Activated CD4-positive, alpha-beta T cell treated with anti-CD3 and anti-CD28 coated beads for 4 hours (primary cell): ENCODE measurements at places on chromosomes 1 and 21.
A peak's percentile ranks its signal among the peaks of the same experiment; 100 is the strongest.

GRCh38 chr1:112322018-112322417 is 74.0 kb upstream of the CTTNBP2NL start:
- no peak for DNase-seq

DNA sequence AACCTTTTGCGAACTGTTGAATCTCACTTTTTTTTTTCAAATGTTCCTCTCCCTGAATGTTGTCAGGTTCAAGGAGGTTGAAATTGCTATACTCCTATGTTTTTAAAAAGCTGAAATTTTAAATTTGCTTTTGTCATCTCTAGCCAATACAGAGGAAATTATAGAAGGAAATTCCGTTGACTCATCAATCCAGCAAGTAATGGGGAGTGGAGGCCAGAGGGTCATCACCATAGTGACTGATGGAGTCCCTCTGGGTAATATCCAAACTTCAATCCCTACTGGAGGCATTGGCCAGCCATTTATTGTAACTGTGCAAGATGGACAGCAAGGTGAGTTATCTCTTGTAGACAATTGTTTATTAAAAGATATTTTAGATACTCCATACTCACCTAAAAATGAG is 36.3 kb downstream of the GABPB2 start:
- DNase-seq = no peak

GRCh38 chr1:67347688-67348472 is 40.2 kb downstream of the IL12RB2 start:
- DNase-seq = peak; percentile 10

GRCh38 chr1:219514728-219515127 is 98.2 kb downstream of the ZC3H11B start:
- DNase-seq = no peak

GRCh38 chr1:31029026-31029425 is 36.5 kb downstream of the PUM1 start:
- DNase-seq = no peak
